ENCODE measurements at places on chromosomes 1 and 21.

- DNase-seq: no peak
Observed at GRCh38 chr1:51270751-51271150, 34.7 kb downstream of the RNF11 start.

DNA sequence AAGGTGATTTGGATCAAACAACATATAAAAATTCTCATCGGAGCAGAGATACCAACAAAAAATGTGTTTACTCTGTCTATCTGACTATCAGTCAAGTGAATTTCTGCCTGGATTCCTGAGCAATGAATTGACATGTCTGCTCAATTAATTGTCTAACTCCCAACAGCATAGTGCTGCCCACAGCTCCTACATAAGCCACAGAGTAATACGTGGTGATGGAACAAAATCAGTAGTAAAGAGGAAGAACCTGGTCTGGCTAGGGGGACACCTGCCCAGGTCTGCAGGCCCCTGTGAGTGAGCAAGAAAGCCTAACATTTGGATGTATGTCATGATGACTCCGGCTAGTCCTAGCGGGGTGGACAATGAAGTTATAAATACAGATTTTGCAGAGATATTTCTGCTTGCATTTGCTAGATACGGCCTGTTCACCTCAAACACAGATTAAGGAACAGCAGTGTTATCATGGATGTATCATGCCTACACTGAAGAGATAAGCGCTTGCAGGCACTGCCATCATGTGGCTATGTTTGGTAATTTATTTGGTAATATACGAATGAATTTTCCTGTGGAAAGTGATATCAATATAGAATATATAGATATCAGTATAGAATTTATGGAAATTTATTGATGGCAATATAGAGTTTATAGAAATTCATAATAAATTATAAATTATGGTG, 69.6 kb upstream of the LRRC8B start:
- DNase-seq: peak; percentile 79

DNA sequence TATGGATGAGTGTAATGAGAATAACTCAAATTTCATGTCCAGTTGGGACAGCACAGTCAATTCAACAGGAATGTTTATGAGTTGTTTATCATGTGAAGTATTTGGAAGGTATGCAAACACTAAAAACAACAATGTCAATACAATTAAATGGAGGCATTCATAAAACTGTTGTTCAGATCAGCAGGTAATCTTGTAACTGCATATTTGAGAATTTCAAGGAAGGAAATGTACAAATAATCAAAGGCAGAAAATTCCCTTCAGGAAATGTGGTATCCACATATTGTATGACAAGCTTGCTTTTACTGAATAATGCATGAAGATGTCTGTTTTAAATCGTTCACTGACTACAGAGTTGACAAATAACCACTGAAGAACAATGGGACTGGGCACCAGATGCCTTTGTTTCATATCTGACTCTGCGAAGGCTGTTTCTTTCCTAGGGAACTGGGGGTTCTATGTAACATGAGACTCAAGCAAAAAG, 198.3 kb downstream of the LTN1 start:
- DNase-seq: no peak

DNA sequence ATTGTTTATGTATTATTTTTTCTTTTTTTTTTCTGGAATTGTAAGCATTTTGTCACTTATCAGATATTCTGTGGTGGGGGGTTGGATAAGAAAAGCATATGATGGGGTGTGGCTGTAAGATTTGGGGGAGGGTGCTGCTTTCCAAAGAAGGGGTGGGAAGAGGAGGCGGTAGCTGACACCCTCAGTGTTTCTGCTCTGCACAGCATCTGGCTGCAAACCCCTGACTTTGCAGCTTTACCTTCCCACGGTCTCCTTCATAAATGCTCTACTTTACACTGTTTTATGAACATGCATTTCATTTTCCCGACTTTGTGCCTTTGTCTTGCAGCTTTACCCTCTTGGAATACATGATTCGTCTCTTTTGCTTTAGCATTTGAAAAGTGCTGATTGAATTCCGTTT, 7.6 kb downstream of the FMN2 start:
- no peak for DNase-seq

DNA sequence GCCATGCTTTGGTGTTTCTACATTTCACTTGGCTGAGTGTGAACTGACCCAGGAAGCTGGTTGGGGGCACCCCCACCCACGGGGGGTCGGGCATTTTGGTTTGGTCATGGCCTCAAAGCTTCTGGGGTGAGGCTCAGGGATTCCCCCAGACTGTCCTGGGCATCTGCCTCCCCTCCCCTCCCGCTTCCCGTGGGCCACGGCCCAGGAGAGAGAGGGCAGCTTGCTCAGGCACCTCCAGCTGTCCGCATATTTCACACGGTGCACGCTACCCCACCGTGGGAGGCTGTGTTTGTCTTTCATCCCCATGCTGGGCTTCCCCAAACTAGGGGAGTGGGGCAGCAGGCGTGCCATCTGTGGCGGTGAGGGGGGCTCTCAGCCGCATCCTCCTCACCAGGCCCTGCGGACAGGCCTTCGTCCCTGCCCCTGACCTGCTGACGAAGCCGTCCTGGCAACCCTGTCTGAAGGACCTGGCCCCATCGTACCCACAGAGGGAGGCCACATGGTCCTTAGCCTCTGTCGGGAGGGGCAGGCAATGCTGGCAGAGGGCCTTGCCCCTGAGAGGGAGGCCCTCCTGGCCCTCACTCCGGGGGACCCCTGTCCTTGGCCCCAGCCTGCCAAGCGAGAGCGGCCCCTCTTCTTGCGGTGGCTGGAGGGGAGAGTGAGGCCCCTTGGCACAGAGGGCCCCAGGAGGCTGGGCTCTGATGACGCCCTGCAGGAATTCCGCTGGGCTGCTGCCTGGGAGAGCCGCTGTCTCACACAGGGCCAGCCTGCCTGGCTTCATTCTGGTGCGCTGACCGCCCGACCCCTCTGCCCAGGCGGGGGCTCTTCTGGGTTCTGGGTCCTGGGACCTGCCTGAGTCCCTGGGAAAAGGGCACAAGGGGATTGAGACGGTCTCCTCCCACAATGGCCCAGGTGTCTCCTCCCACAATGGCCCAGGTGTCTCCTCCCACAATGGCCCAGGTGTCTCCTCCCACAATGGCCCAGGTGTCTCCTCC, 22.1 kb downstream of the TP73 start:
- no peak for DNase-seq

- DNase-seq: no peak
Observed at GRCh38 chr1:76371941-76372340, 297.4 kb downstream of the ST6GALNAC3 start.

GRCh38 chr1:211331011-211331709, 4.5 kb downstream of the TRAF5 start:
- DNase-seq: no peak

DNA sequence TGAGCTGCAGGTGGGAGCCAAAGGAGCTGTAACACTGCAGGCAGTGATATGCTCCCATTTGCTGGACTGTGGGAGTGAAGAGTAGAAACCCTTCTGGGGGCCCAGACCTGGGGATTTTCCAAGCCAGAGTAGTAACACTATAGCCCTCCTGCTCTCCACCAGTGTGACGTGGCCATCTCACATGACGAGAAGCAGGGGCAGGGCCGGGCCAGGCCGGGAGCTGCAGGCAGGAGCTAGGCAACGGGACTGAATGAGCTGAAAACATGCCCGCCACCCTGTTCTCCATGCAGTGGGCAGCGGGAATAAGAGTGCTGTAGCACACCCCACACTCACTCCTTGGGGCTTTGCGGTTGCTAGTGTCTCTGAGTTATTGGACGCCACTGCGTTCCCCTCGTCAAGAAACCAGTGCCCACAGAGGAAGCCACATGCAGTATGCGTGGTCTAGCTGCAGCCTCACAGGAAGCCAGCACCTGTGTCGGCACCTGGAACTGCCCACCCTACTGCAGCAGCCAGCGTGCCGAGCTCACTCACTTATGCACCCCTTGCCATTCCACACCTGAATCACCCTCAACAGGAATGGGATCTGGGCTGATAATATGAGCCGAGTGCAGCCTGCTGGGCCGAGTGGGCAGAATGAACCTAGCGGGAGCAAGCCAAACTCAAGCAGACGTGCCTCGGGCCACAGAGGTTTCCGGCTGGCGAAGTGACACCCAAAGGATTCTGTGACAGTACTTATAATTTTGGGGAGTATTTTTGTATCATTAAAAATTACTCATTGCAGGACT, 1389.6 kb downstream of the KCNT2 start:
- no peak for DNase-seq

DNA sequence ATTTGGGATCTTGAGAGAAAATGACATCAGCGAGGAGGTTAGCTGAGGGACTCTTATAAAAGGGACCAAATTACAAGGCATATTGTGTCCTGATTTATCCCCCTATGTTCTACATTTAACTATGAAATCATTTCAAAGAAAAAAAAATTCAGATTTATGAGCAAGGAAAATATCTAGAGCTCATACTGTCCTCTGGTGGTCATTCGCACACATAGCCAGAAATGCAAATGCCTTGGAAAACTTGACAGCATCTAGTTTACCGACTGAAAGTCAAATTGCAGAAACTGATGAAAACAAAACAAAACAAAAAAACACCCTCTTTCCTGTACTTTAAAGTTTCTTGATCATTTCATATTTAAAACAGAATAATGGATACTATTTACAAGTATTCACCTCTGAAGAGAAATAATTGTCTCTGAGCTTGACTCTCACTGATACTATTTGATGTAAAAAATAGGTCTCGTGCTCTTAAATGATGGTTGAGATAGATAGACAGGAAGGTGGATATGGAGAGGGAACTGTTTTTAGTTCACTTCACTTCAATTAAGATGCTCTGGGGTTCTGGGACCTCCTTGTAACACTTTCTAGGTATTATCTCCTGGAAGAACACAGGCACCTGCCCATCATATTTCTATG, 253.8 kb downstream of the PCP4 start:
- DNase-seq: peak; percentile 43

DNA sequence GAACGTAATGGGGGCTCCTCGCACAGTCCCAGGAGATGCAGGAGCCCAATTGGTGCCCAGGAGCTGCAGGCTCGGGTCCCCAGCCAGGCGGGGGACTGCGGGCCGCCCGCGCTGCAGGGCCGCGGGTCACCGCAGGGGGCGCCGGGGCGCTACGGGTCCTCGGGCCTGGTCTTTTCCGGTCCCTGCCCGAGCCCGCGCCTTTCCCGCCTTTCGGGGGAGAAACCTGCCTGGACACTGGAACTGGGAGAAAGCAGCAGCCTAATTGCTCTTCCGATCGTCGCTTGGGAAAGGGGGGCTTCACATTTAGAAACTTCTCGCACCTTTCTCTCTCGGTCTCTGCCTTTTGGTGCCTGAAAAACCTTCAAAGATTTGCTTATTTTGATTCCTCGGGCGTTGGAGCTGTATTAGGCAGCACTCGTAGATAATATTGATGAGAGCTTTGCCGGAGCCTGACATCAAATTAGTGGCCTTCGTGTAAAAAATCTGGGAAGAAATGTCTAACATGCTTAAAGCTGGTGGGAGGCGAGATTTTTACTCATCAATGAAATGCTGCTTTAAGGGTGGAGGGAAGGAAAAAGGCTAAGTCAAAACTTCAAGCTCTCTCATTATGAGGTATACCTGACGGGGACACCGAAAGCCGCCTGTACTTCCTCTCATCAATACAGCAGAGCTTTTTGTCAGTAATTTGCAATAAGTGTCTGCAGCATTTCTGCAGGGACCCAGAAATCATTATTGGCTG, 12.6 kb upstream of the BARHL2 start:
- no peak for DNase-seq

DNA sequence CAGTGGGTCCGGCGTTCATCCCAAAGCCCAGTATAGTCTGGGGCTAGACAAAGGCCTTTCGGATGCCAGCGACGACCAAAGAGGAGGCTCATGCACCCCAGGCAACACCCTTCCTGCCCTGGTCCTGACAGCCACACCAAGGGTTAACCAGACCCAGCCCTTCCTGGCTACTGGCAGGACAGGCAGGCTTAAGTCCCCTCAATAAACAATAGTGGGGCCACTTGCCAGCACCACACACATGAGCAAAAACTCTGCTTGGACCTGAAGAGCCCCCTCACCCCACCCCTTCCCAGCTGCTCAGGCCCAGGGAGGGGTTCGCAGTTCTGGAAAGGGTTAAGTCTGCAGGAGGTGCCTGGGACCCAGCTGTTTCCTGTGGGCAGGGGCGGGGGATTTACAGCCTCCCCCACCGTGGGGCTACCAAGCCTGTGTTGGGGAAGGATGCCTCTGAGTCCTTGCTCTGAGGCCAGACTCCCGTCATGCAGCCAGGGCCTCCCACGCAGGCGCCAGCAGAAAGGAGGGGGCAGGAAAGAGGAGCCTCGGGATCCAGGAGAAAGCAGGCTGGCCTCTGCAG, 18.2 kb downstream of the PHLDA3 start:
- DNase-seq: peak; percentile 38

GRCh38 chr1:35507947-35508346, 49.3 kb downstream of the KIAA0319L start:
- no peak for DNase-seq

- DNase-seq: no peak
Observed at GRCh38 chr21:39345440-39345839, 3.4 kb downstream of the HMGN1 start.

- no peak for DNase-seq
Observed at GRCh38 chr1:157659576-157660247, 40.9 kb downstream of the FCRL3 start.

GRCh38 chr1:1121611-1122077, 5.8 kb upstream of the C1orf159 start:
- DNase-seq: no peak

GRCh38 chr1:29119121-29119929, 4.4 kb downstream of the TMEM200B start:
- no peak for DNase-seq

- DNase-seq: no peak
Observed at GRCh38 chr1:29802181-29803068, 566.1 kb downstream of the PTPRU start.

DNA sequence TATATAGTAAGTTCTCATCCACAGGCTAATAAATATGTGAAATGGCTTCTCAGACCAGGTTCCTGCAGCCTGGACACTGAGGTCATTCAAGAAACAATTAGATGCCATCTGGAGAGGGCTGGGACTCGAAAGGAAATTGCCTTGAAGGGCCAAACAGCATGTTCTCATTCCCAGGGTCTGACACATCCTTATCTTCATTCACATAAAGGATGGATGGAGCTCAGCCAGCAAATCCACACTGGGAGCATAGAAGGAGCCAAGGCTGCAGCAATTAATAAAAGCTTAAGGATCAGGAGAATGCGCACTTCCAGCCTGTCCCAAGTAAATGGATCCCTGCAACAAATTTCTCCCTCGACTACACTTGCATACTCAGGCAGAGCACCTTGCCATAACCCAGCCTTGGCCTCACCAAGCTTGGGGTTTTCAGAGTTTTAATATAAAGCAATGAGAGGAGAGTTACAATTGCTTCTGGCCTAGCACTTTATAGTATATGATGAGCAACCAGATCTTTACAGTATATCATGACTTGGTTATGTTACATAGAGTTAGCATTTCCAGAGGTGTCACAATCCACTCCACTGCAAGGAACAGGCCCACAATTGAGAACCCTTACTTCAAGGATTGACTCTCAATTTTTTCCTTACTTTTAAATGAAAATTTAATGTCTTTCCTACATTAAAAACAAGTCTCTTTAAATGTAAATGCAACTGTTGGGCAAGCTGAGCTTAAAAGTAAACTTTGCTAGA, 55.9 kb downstream of the BCAR3 start:
- DNase-seq: no peak

- no peak for DNase-seq
Observed at GRCh38 chr1:1136547-1137230, 20.8 kb upstream of the C1orf159 start.

GRCh38 chr1:32984455-32985171, 20.0 kb upstream of the RNF19B start:
- no peak for DNase-seq

- no peak for DNase-seq
Observed at GRCh38 chr1:54421101-54421504, 14.9 kb upstream of the SSBP3 start.

All from Kasumi-1 (cell line).